ENCODE measurements at places on chromosomes 12 and 14. TPM values are rescaled to one million over a fixed set of nuclear protein-coding genes. Genes with fewer than 3 reads are reported as not detected.

- no peak for DNase-seq
Observed at GRCh38 chr12:1595026-1595561, 713 bp upstream of the FBXL14 start.

Gene NT5DC3
- 1.3 TPM for total RNA-seq

Gene HOXC11
- 0.38 TPM for total RNA-seq

DNA sequence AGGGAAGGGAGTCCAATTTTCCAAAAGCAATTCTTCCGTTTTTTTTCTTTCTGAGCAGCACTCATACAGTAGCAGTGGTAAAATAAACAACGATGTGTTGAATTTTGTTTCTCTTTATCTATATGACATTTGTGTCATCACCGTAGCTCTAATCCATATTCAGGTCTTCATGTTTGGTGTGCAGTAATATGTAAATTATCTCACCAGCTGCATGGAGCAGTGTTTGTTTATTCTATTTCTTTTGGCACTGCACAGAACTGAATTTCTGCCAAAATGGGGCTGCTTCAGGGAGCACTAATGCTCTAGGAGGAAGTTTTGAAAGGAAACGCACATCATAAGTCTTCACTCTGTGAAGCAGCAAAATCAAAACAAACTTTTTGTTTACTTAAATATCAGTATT is 130.0 kb upstream of the NPAS3 start:
- no peak for DNase-seq

Gene MYBPC1
- not detected for total RNA-seq

- DNase-seq: no peak
Observed at GRCh38 chr12:78260976-78261375, 430.3 kb downstream of the NAV3 start.

Gene CLEC4C
- not detected for total RNA-seq
